Stimulated activated CD4-positive, alpha-beta T cell treated with anti-CD3 and anti-CD28 coated beads, Interleukin-4, amount 100 ng/mL, for 24 hours (primary cell): ENCODE measurements at places on chromosomes 12 and 14.

DNA sequence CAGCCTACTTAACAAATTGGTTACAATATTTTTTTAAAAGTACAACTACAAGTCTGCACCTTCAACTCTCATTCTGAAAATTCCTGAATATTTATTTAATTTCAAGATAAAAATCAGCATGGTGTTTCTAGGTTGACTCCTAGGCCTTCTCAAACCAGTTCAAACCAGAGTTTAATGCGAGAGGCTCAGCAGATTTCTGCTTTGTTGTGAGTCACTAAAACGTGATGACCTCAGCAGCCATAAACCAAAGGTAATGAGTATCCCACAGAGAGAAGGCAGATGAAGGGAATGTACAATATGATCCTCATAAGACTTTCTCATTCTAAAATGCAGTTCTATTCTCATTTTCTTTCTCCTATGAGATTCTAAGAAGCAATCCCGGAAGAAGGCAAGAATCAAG is 1.5 kb downstream of the PRDM4 start:
- peak; percentile 54 for DNase-seq

GRCh38 chr14:104984056-104984894 is 1.3 kb upstream of the CLBA1 start:
- no peak for DNase-seq

GRCh38 chr12:2167231-2167630 is 114.4 kb downstream of the CACNA1C start:
- no peak for DNase-seq

DNA sequence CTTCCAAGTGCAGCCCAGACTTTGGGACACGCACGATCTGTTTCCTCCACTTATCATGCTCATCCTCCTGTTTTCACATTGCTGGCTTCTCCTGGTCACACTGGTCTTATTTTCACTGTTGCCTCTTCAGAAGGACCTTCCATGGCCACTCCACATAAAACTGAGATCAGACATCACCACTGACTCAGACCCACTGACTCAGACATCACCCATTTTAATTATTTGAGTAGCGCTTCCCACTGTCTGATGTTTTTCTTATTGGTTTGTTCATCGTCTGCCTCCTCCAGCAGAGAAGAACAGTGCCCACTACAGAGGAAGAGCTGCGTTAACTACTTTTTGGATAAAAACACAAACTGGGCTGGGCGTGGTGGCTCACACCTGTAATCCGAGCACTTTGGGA is 270.5 kb upstream of the PWP1 start:
- no peak for DNase-seq

DNA sequence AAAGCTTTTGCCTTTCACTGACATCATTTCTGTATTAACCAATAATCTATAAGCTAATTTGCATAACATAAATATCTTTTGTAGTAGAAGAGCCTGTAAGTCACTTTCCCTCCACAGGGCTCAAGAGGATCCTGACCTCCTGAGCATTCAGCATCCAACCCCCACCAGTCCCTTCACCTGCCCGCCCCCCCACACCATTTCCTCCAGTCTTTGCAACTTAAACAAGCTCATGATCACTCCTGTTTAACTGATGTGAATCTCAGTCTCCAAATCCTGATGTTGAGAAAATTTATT is 12.0 kb upstream of the CRY1 start:
- no peak for DNase-seq

DNA sequence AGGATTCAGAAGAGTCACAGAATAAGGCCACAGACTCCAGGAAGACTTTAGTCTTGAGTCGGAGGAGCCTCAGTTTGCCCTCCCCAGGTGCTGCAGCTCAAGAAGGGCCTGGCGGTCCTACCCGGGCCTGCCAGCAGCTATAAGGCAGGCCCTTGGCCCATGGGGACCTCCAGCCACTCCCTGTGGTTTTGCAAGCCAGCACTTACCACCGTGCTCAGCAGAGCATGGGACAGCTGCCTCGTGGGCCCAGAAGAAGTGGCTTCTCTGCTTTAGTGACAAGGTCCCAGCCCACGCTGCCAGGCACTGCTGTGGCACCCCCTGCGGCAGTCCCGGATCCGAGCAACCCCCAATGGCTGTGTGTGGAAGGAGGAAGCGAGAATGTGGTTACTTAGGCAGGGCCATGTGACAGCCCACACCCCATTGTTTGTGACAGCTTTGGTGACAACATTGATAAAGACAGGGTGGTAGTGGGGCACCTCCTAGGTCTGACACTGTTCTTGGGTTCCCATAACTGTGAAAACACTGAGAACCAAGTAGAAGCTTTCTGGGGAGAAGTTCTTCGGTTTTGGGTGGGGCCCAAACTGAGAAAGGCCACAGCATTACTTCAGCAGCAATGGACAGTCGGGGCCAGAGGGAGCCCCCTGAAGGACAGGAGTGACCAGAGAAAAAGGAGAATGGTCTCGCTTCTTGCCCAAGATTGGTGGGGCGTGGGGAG is at the start of gene SELPLG:
Gene SELPLG (minus strand): TSS at position 361 of the 715 bp plus-strand sequence. CDS start 9,587 bp downstream, outside the sequence.
- DNase-seq, result peak; percentile 84

GRCh38 chr12:87467936-87468335 is 561.3 kb downstream of the C12orf50 start:
- no peak for DNase-seq

- DNase-seq, result no peak
These were observed 391.1 kb downstream of the PAWR start for GRCh38 chr12:79299447-79300198.

GRCh38 chr14:105324080-105324778 is 9.7 kb downstream of the PACS2 start:
- no peak for DNase-seq

DNA sequence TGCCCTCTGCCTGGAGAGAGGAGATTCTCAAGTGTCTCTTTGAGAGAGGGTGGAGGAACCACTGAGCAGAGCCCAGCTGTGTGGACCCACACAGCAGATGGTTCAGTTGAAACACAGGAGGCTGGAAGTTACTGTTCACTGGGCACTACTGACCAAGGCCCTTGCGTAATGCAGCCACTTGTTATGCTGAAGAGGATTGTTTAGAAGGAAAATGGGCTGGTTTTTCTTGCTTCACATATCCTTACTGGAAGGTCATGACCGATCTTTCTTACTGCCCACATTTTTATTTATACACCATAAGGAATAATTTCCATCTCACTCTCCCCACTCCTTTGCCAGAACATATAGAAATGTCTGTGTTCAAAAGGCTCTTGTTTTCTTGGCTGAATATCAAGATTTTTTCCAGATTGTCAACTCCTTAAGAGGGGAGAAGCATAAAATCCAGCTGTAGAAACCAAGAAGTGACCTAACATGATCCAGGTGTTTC is 375.1 kb upstream of the DDHD1 start:
- DNase-seq, result no peak
